Brain microvascular endothelial cell (primary cell): ENCODE measurements at places on chromosomes 3 and 15.

DNA sequence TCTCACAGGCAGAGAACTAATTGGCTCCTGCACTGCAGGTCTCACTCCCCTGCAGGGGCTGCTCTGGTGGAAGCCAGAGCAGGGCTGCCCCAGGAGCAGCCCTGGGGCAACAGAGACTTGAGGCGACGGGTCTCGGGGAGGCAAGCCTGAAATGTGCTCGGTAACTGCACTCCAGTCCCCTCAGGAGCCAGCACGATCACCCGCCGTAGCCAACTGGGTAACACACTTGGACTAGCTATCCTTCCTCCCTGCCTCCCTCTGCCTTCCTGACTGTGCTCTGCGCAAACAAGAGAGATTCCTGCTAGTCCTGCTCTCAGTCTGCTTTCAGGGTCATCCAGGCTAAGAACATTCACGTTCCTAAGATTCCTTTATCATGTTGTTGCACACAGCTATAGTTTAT is 140.7 kb upstream of the NSMCE3 start:
- DNase-seq: peak; percentile 15

DNA sequence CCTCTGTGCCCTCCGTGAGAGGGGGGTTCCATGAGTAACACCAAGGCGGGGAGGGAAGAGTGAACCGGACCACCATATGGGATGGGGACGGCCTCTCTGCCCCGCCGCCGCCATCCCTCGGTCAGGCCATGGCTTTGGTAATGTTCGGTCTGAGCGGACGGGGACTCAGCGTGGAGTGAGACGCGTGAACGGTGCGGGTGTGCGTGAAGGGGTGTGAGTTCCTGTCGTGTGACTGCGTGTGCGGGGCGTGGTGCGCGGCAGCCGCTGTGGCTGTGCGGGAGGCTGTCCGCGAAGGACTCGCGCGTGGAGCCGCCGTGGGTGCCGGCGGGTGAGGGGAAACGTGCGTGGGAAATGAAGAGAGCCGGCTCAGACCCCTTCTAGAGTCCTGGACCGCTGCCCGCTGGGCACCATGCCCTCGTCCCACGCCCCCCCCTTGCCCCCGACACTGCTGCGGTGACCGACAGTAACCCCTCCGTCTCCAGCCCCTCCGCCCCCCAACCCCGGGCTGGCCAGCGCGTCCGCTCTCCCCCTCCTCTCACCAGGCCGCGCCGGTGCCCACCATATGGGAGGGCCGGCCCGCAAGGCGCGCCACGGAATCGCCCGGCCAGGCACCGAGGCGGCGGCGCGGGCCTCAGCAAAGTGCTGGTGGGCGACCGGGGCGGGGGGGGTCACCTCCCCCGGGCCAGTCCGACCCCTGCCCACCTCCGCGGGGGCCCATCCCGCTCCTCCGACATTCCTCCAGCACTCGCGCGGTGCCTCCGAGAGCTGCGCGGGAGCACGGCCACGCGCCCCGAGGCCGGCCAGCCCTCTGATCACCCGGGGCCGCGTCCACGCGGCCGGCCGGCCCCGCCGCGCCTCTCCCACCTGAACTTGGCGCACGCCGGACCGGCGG is 589 bp downstream of the KLF15 start:
- no peak for DNase-seq

DNA sequence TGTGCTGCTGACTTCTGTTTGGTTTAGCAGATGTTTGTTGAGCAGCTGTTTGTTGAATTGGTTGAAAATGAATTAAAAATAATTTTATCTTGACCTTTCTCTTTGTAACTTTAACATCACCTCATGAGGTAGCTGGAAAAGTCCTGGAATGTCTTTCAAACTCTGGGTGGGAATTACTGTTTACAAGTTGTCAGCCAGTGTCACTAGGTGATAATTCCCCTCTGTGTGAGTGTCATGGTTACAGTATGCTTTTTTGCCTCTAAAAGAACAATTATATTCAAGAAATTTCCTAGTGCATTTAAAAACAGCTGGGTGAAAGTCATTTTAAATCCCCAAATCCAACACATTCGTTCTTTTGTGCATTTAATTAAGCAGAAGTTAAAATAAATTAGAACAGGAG is 113.2 kb downstream of the PTPRG start:
- no peak for DNase-seq

GRCh38 chr3:115657168-115657567 is 33.9 kb downstream of the GAP43 start:
- no peak for DNase-seq

GRCh38 chr3:48247401-48247811 is 6.5 kb downstream of the ZNF589 start:
- DNase-seq: no peak

GRCh38 chr3:136022529-136023263 is 57.2 kb downstream of the PPP2R3A start:
- DNase-seq: no peak

DNA sequence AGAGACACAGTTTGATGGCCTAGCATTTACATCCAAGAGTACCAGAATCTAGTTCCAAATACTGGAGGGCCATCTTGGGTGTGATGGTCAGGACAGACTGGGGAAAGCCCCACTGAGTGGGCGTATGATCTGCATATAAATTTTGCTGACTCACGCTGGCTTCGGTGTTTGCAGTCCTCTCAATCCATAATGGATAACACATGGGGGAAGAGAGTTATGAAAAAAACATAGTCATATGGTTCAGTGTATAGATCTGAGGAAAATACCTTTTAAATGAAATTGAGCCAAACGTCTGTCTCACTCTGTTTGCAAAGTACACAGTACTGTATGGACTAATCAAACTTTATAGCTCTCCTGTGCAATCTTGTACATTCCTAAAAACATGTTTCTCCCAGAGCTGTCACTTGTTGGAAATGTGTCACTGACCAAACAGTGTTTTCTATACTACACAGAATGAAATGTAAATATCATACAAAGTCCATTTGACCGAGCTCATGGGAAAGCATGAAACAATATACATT is 125.3 kb upstream of the THBS1 start:
- peak; percentile 77 for DNase-seq

- DNase-seq: peak; percentile 93
Measured at GRCh38 chr15:31091481-31091880, 10.0 kb downstream of the TRPM1 start.

GRCh38 chr3:58556761-58557221 is 19.8 kb upstream of the ACOX2 start:
- no peak for DNase-seq

GRCh38 chr15:96037584-96037983 is 292.9 kb upstream of the NR2F2 start:
- peak; percentile 22 for DNase-seq

GRCh38 chr3:33467786-33468185 is 27.6 kb upstream of the UBP1 start:
- peak; percentile 50 for DNase-seq

DNA sequence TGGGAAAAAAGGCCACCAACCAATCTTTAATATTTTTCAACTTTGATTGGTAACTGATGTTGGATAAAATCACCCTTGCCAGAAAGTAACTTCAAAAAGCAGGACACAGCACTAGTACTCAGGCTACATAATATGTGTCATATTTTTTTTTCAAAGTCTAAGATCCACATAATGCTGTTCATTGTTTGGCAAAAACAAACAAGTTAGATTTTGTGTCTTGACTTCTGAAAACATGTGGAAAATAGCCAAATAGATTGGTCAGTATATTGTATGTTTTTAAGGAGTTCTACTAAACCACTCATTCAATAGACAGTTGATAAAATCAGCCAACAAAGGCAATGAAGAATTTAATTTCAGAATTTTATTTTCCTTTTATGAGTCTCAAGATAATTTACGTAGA is 111.7 kb upstream of the CCDC54 start:
- no peak for DNase-seq

- no peak for DNase-seq
Measured at GRCh38 chr15:73331501-73331900, 37.3 kb downstream of the HCN4 start.
